ENCODE measurements at places on chromosomes 6 and 20.

- DNase-seq, result no peak
Observed at GRCh38 chr20:41366546-41367392, at the start of gene EMILIN3. TSS of gene EMILIN3 (minus strand) at chr20:41366818. CDS start at chr20:41366634, 184 bp downstream.

- no peak for DNase-seq
Observed at GRCh38 chr6:3094815-3095214, 23.7 kb upstream of the BPHL start.

DNA sequence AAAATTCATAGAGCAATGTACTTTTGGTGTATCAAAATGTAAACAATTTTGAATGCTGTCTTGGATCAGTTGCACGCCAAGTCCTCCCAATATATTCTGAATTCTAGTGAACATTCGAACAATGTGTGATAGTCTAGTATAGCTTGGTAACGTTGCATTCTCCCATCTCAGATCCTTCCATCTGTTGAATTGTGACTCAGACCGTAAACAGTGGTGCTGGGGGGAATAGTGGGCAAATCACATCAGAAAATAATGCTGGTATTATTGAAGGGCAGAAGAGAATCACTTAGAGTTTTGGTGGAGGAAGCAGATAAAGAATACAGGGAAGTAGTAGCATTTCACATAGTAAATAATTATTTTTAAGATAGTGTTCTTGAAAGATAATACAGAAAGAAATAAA lies 45.7 kb upstream of the PBOV1 start:
- peak; percentile 53 for DNase-seq

DNA sequence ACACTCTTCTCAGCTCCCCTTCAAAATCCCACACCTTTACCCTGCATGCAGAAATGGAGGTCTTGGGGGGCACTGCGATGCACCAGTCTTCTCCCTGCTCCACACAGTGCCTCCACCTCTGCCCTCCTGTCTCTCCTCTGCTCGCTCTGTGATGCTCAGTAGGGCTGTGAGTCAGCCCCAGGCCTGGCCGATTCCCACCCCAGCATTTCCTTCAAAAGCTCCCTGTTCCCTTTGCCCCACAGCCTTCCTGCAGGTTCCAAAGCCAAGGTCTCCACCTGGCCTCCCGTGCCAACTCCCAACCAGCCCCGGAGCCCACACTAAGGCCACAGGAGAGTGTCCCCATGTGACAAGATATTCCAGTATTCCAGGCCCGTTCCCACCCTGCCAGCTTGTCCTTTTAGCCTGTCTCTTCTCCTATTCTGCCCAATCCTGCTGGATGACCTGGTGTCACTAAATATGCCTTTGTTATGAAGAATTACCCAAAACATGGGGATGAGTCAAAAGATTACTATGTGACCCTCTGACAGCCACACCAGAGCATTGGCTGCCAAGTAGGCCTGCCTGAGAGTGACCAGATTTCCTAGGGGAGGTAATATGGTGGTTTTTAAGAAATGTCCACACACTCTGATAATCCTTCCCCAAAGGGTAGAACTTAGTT lies 118.9 kb upstream of the NXT1 start:
- no peak for DNase-seq

DNA sequence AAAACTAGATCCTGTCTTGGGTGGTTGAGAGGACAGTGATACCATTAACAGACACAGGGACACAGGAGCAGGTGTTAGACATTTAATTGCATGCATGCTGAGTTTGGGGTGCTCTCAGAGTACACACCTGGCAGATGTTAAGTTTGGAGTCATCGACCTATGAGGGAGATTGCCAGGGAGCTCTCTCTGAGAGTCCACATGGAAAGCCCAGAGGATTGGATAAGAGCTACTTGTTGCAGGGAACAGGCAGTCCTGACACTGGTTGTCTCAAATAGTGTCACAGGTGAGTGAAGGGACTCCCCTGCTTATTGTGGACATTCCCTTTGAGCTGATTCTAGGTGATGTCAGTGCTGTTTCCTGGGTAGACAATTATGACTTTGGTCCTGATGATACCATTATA lies 3.1 kb downstream of the ATRN start:
- no peak for DNase-seq

GRCh38 chr6:97399208-97399607 lies 116.2 kb upstream of the MMS22L start:
- DNase-seq, result no peak

- DNase-seq, result peak; percentile 37
Observed at GRCh38 chr6:132713352-132714134, at the start of gene VNN1. TSS of gene VNN1 (minus strand) at chr6:132714055. CDS start at chr6:132714035, 20 bp downstream.
